ENCODE measurements at places on chromosomes 7 and 10.

GRCh38 chr7:91067242-91067641 is 197.0 kb upstream of the FZD1 start:
- no peak for DNase-seq

- DNase-seq = no peak
Observed at GRCh38 chr7:85262891-85263290, 76.0 kb upstream of the SEMA3D start.

- no peak for DNase-seq
Observed at GRCh38 chr10:30057894-30058556, 1.4 kb downstream of the JCAD start.

DNA sequence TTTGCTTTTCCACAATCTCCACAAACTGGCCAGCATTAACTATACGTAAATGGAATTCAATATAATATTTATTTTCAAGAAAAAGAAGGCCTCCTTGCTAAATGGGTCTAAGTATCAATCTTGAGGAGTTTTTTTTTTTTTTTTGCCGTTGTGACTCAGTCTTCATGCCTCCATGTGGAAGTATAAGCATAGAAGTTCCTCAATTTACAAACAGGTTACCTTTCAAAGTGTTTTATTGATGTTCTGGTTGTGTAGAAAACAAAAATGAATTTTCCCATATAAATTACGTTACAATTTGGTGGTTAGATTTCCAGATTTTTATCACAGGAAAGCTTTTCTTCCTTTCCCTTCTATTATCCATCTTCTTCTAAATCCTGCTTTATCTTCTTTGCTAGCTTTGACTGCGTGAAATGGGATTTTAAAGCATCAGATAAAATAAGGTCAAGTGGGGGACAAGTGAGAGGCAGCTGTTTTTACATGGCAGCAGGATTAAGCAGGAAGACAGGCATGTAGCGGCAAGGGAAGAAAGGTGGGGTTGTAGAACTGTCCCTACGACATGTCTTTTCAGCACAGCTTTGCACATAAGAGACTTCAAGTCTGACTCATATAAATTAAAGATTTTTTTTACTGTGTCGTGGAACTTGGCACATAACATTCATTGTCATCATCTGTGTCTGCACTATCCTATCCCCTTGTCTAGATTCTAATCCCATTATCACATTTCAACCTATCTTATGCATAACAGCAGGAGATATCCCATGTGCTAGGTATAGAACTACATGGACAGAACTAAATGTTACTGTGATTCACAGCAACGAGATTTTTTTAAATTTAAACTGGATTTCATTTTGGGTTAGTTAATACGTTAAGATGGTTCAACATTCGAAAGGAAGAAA is 135.3 kb upstream of the FAM3C start:
- no peak for DNase-seq

DNA sequence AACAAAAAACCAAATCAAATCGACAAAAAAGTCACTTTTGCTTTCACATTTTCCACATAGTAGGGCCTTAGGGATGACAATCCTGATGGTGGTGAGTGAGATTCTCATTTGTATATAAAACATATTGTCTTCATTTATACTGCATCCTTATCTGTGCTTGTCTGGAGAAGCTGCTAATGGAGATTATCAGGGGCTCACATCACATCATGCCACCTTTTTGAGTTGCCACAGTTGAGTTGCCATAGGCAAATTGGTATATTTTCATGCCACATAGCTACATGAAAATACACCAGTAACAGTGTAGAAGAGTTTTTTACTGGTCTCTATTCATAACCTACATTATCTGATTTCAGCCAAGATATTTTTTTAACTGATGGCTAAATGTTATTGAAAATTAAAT is 85.3 kb downstream of the CNTNAP2 start:
- DNase-seq = no peak

GRCh38 chr10:77448226-77448625 is 189.4 kb downstream of the KCNMA1 start:
- no peak for DNase-seq

GRCh38 chr7:156026603-156027002 is 214.3 kb upstream of the SHH start:
- no peak for DNase-seq

GRCh38 chr10:127919418-127920271 is 12.7 kb downstream of the PTPRE start:
- no peak for DNase-seq

DNA sequence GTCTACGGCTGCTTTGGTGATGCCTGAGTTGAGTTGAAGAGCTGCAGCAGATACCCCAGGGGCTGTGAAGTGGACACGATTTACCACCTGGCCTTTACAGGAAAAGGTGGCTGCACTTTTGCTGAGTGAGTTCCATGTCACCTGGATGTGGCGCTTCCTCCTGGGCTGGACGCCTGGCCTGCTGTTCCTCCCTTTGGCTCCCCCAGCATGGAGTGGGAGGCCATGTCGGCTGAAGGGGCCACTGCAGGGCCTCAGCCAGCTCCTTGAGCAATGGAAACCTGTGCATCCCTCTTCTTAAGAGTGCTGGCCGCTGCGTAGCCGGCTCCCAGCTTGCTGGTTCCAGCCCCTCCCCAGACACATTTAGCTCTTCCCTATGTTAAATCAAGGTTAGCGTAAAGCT is 221.0 kb downstream of the GLRX3 start:
- no peak for DNase-seq

All from T-helper 22 cell (primary cell).